ENCODE measurements at places on chromosomes 1 and 21.

- peak; percentile 52 for DNase-seq
Observed at GRCh38 chr1:67749844-67750690, 65.1 kb downstream of the GADD45A start.

GRCh38 chr1:12276225-12276624 is 46.4 kb downstream of the VPS13D start:
- peak; percentile 57 for DNase-seq

DNA sequence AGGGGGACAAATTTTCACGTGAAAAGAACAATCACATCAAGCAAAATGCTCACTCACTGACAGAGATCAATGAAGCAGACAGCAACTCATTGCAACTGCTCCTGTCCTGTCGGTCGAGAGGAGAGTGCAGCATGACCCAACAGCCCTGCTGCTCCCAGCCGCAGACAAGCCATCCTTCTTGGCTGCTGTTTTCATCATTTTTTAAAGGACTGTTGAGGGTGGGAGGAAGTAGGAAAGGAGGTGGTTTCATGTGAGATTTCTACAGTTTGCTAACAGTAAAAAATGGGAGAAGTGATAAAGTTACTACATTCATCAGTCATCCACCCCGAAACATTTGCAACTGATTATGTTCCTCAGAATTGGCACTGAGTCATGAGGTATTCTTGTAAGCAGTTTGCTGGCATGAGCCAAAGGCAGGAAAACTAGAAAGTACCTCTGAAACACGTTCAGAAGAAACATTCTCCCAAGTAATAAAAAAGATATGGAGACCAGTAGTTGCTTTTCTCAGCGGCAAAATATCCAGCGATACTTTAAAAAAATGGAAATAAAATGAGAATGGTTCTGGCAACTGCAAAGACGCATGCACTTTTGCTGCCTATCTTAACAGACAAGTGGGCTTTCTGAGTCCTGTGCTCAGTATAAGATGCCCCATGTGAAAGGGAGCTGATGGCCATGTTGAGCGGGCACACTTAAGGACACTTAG is 72.0 kb upstream of the CLDN14 start:
- peak; percentile 52 for DNase-seq

DNA sequence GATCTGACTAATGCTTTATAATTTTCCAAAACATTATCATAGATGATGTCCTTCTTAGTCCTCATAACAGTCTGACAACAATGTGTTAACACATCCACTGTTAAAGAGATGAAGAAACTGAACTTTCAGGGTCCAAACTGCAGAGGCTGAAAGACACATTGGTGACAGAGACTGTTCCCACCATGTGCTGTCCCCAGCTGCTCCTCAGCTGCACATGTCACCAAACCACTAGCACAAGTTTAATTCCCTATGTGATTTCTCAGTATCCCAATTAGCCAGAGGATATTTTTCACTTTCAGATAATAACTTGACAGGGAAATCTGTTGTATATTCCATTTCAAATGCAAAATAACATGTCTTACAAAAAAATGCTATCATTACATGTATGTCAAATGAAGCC is 24.6 kb downstream of the LAMC2 start:
- DNase-seq = peak; percentile 70

DNA sequence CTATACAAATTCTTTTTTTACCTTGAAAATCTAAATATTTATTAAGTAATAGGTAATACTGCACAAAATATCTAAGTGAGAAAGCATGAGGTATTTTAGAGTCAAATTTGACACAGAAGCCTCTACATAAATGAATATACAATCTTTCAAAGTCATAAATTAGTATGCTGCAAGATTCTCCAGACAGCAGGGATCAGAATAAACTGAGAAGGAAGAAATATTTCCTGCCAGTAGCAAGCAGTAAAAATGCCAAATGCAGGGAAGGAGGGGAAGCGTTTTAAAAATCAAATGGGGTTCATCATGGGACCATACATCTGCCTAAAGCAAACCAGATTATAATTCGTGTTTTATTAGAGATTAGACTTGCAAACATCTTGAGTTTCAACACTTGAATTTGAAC is 18.9 kb downstream of the COLGALT2 start:
- no peak for DNase-seq
